Subcutaneous preadipocyte (primary cell): ENCODE measurements at places on chromosomes 12 and 14. TPM values are rescaled to one million over a fixed set of nuclear protein-coding genes. Genes with fewer than 3 reads are reported as not detected.

Gene LRP1-AS
- not detected in 2 replicates for total RNA-seq

Gene LRRC10
- not detected in 2 replicates for total RNA-seq

Gene AKAP5
- total RNA-seq, result under 0.01 and 0.20 TPM in 2 replicates

Gene KCNH3
- total RNA-seq, result under 0.01 TPM in 1 of 2 replicates, not detected in the other

Gene CMKLR1
- 7.0 and 9.0 TPM in 2 replicates for total RNA-seq

Gene CEBPE
- not detected in 2 replicates for total RNA-seq

Gene PEBP1
- 121 and 132 TPM in 2 replicates for total RNA-seq

Gene ASIC1
- 1.2 and 2.6 TPM in 2 replicates for total RNA-seq

Gene TAMALIN
- total RNA-seq, result 2.3 and 4.8 TPM in 2 replicates

Gene RNF212B
- not detected in 2 replicates for total RNA-seq
